ENCODE measurements at places on chromosomes 1 and 21.
A peak's percentile ranks its signal among the peaks of the same experiment; 100 is the strongest.

- no peak for DNase-seq
These were observed 74.0 kb upstream of the SAMSN1 start for GRCh38 chr21:14620152-14620551.

GRCh38 chr1:195495720-195496635 lies 1112.3 kb downstream of the KCNT2 start:
- no peak for DNase-seq

- DNase-seq, result no peak
These were observed 10.8 kb downstream of the OSBPL9 start for GRCh38 chr1:51627672-51628071.

- DNase-seq, result no peak
These were observed 136.9 kb upstream of the SPATA6 start for GRCh38 chr1:48608882-48609281.

GRCh38 chr21:35172231-35172630 lies 123.1 kb upstream of the RUNX1 start:
- DNase-seq, result no peak

DNA sequence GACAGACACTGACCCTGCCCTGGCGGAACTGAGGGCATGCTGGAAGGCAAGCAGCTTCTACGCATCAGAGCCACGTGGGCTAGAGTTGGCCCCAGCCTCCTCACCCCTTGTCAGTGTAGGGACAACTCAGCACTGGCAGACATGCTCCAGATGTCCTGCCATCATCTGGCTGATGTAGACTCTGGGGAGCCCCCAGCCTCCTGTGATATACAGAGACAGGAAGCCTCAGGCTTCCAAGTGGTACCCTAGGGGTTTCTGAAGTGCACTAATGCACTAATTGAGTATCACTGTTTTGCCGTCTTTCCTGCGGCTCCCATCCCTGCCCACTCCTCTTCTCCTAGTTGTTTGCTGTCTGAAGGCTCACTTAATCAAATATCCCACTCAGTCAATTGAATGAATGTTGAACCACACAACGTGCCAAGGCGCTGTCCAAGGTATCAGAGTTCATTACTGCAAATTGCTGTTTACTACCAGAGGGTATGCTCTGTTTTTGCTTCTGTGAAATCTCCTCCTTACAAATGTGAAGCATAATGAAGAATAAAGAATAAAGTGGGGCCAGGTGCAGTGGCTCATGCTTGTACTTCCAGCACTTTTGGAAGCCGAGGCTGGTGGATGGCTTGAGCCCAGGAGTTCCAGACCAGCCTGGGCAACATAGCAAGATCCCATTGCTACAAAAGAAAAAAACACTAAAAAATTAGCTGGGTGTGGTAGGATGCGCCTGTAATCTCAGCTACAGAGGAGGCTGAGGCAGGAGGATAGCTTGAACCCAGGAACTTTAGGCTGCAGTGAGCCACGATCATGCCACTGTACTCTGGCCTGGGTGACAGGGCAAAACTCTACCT lies 76.4 kb upstream of the ZBTB18 start:
- DNase-seq, result peak; percentile 93
